ENCODE measurements at places on chromosomes 4 and X.
A peak's percentile ranks its signal among the peaks of the same experiment; 100 is the strongest.

GRCh38 chr4:184861047-184861446 is 35.3 kb upstream of the ACSL1 start:
- no peak overlapping the region for H3K27ac ChIP-seq
- no peaks in the 10 kb centered on the region for H3K4me1 ChIP-seq
- no peak overlapping the region for H3K4me3 ChIP-seq
- H3K36me3 ChIP-seq, result no peaks in the 10 kb centered on the region

DNA sequence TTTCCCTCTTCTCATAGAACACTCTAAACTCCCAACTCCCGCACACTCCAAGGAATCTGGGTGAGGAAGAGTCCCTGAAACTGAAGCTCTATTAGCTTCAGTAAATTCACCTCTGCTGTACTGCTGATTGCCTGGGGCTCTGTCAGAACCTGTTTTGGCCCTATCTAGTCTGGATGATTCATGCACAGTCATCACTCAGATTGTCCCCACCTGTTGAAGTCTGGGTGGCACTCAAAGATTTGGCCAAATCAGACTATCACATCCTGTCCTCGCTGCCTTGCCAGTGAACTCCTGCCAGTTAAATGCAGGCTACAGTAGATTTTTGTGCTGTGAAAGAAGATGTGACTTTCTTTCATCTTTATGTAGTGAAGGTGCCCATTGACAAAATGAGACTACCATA is 63.5 kb upstream of the EMCN start:
- DNase-seq, result no peak
- H3K4me3 ChIP-seq, result no peak overlapping the region
- H3K27me3 ChIP-seq, result no peaks in the 10 kb centered on the region
- no peak overlapping the region for H3K27ac ChIP-seq

DNA sequence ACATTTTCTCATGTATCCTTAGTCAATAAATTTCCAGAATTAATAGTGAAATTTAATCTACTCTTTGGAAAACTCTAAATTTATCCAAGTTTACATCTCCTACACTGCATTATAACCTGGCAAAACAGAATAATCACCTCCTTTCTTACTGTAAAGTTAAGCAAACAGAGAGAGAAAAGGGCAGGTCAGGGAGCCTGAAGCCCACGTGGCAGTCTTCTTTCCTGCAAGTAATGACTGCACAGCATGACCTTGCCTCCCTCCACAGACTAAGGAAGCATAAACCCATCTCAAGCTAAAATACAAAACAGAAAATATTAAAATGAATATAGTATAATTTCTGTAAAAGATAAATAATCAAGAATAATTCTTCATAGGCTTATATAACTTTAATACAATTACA is 1153.0 kb downstream of the C4orf33 start:
- H3K27me3 ChIP-seq, result no peaks in the 10 kb centered on the region
- no peak for DNase-seq
- no peak overlapping the region for H3K27ac ChIP-seq
- no peaks in the 10 kb centered on the region for H3K36me3 ChIP-seq
- no peaks in the 10 kb centered on the region for H3K4me1 ChIP-seq

GRCh38 chr4:107996949-107997788 is 7.5 kb downstream of the HADH start:
- H3K27me3 ChIP-seq, result no peaks in the 10 kb centered on the region
- H3K36me3 ChIP-seq, result no peaks in the 10 kb centered on the region
- peaks cover 12% of the 10 kb centered on the region for H3K4me1 ChIP-seq
- no peak for DNase-seq
- H3K27ac ChIP-seq, result no peak overlapping the region

DNA sequence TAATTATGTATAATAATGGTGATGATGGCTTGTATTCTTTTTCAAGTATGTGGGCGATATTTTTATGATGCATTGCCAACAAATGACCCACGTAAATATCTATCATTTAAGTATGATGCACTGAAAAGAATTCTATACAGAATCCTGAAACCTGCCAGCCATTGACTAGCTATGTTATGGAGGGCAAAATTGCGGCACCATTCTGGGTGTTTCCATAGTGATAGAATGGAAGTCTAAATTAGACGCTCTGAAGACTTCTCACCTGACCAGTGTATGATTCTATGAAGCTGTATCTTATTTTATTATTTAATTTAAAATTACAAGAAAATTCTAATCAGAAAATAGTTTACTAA is 677 bp upstream of the CENPC start:
- H3K27ac ChIP-seq, result peak overlapping the region; percentile 98
- H3K4me1 ChIP-seq, result no peaks in the 10 kb centered on the region
- H3K27me3 ChIP-seq, result no peaks in the 10 kb centered on the region
- no peaks in the 10 kb centered on the region for H3K36me3 ChIP-seq

DNA sequence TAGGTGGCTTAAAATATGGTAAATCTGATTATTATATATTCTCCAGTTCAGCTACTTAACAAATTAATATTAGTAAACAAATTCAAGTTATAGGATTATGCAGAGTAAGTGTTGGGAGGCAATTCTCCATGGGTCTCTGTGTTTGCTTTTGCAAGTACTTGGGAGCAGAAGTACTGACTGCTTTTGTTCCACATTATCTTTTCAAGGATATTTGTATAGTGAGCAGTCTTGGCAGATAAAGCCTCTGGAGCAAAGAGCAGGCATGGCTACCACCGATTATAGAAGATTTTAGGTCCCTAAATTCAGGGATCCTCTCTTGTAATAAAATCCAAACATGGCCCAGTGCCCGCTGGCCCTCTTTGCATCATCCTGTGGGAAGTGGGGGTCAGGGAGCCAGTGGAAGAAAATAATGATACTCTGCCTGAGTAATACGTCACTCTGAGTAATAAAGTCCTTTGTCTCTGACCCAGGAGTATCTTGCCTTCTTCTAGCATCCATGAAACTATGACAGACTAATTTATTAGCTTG is 23.2 kb downstream of the NDNF start:
- no peaks in the 10 kb centered on the region for H3K36me3 ChIP-seq
- H3K4me1 ChIP-seq, result peaks cover 5% of the 10 kb centered on the region
- H3K27me3 ChIP-seq, result no peaks in the 10 kb centered on the region
- no peak overlapping the region for H3K4me3 ChIP-seq

Data from T-cell (primary cell).